ENCODE measurements at places on chromosomes 3 and 15. TPM values are rescaled to one million over a fixed set of nuclear protein-coding genes. Genes with fewer than 3 reads are reported as not detected.

MSL2 gene
- 71.6 TPM for total RNA-seq

GRCh38 chr15:38378161-38378560 is 75.8 kb upstream of the FAM98B start:
- no peaks in the 10 kb centered on the region for H3K4me1 ChIP-seq
- H3K4me3 ChIP-seq, result no peak overlapping the region
- no peak overlapping the region for H3K27ac ChIP-seq

GRCh38 chr3:7315037-7315436 is 454.1 kb downstream of the GRM7 start:
- H3K27me3 ChIP-seq, result no peaks in the 10 kb centered on the region
- H3K36me3 ChIP-seq, result no peaks in the 10 kb centered on the region
- no peak overlapping the region for H3K27ac ChIP-seq
- no peak for DNase-seq

DNA sequence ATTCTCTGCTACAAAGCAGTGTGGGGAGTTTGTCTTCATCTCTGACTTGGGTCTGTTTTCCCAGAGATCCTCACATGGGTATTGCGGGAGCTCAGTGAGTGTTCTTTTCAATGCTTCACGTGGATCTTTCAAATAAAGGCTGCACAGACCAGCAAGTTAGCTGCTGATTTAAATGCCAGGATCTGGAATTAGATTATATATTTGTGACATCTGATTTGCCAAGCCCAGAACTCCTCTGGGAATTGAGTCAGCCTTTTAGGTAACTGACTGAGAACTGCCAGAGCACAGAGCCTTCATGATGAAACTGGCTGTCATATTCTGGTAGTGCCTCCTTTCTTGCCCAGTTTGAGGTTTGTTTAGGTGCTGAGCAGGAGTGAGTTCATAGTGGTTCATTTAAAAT is 14.7 kb downstream of the EDEM1 start:
- peaks cover 84% of the 10 kb centered on the region for H3K4me1 ChIP-seq
- no peak for DNase-seq
- H3K4me3 ChIP-seq, result peak overlapping the region; percentile 18
- H3K36me3 ChIP-seq, result peaks cover 76% of the 10 kb centered on the region
- peak overlapping the region; percentile 79 for H3K27ac ChIP-seq

DNA sequence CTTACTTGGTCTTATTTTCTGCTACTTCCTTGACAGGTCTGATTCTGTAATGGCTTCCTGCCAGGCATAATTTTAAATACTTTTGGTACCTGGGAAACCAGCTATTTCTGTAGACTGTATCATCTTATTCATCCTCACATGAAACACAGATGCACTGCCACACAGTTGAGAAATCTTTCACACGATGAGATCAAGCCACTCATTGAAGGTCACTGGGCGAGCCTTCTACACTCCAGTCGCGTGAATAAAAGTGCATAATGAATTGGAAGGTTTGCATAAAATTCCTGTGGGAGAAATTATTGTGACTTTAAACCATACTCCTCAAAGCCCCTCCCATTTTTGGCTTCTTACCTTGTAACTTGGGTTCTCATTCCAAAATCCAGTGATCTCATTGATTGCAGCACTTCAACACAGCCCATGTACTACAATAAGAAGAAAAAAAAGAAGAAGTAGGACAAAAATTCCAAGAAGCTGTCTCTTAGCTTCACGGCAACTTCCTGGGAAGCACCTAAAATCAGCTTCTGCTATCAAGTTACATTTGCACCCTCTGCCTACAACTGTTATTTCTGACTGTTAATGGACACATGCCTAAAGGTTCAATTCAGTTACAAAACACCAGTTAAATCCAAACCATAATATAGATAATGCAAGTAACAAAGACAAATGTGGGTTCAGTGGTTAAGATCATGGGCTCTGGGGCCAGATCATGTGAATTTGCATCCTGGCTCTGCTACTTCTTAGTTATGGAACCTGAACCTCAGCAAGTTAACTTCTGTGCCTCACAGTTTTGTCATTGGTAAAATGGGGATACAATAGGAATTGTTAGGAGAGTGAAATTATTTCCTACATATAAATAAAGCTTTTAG is 39.0 kb downstream of the SHC4 start:
- peak overlapping the region; percentile 13 for H3K27ac ChIP-seq
- H3K27me3 ChIP-seq, result peaks cover 40% of the 10 kb centered on the region
- no peak for DNase-seq
- H3K4me1 ChIP-seq, result peaks cover 59% of the 10 kb centered on the region
- peak overlapping the region; percentile 2 for H3K4me3 ChIP-seq

DNA sequence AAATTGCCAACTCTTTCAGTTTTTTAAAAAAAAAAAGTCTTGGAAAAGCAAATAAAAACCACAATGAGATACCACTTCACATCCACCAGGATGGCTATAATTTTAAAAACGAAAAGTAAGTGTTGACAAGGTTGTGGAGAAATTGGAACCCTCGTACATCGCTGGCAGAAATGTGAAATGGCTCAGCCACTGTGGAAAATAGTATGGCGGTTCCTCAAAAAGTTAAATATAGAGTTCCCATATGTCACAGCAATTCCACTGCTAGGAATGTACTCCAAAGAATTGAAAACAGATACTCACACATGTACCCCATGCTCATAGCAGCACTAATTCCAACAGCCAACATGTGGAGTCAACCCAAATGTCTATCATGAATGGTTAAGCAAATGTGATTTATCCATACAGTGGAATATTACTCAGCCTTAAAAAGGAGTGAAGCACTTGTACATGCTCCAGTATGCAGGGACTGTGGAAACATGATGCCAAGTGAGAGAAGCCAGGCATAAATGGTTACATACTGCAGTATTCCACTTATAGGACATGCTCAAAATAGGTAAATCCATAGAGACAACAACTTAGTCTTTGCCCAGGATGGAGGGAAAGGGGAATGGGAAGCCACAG is 73.8 kb upstream of the PCSK6 start:
- H3K36me3 ChIP-seq, result no peaks in the 10 kb centered on the region
- H3K4me1 ChIP-seq, result no peaks in the 10 kb centered on the region
- no peak overlapping the region for H3K4me3 ChIP-seq
- H3K27ac ChIP-seq, result no peak overlapping the region
- H3K27me3 ChIP-seq, result peaks cover 30% of the 10 kb centered on the region

CPOX gene
- total RNA-seq, result 36.7 TPM

CEMIP gene
- 0.09 TPM for total RNA-seq

DNA sequence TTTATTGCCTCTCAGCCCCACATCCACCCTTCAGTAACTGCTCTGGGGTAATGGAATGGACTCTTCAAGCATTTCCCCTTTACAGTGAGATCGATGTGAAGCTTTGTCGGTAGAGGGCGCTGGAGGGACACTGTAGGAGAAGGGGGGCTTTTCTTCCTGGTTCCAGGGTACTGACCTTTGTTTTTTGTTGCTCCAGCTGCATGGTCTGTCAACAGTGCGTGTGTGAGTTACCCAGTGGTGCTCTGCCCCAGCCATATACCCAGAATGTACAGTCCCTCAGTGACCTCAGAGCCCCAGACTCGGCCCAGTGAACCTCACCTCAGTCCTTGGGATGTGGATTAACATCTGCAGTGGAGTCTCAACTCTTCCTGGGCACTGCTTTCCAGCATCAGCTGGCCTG is 180.3 kb upstream of the TSC22D2 start:
- H3K27ac ChIP-seq, result no peak overlapping the region
- no peak overlapping the region for H3K4me3 ChIP-seq
- H3K36me3 ChIP-seq, result no peaks in the 10 kb centered on the region
- DNase-seq, result peak; percentile 64
- peaks cover 40% of the 10 kb centered on the region for H3K27me3 ChIP-seq
- H3K4me1 ChIP-seq, result no peaks in the 10 kb centered on the region

GTF2A2 gene
- 118 TPM for total RNA-seq

DNA sequence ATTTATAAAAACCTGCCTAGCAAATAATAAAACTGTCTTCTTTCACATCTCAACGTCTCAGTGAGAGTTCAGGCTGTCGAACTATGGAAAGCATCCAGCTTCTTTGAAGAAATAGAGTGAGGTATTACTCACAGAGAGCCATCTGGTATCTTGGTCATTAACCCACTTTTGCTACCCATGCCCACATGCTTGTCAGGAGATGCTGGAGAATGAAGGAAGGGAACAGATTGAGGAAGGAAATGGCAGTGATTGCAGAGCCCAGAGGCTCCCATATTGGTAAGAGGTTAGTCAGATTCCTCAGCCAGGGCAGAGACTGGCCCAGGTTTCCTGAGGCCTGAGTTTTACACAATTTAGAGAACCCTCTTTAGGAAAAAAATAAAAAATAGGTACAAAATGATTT is 119.1 kb downstream of the B3GALNT1 start:
- H3K4me3 ChIP-seq, result no peak overlapping the region
- no peaks in the 10 kb centered on the region for H3K27me3 ChIP-seq
- peaks cover 3% of the 10 kb centered on the region for H3K36me3 ChIP-seq
- peaks cover 3% of the 10 kb centered on the region for H3K4me1 ChIP-seq
- no peak overlapping the region for H3K27ac ChIP-seq
- no peak for DNase-seq

DNA sequence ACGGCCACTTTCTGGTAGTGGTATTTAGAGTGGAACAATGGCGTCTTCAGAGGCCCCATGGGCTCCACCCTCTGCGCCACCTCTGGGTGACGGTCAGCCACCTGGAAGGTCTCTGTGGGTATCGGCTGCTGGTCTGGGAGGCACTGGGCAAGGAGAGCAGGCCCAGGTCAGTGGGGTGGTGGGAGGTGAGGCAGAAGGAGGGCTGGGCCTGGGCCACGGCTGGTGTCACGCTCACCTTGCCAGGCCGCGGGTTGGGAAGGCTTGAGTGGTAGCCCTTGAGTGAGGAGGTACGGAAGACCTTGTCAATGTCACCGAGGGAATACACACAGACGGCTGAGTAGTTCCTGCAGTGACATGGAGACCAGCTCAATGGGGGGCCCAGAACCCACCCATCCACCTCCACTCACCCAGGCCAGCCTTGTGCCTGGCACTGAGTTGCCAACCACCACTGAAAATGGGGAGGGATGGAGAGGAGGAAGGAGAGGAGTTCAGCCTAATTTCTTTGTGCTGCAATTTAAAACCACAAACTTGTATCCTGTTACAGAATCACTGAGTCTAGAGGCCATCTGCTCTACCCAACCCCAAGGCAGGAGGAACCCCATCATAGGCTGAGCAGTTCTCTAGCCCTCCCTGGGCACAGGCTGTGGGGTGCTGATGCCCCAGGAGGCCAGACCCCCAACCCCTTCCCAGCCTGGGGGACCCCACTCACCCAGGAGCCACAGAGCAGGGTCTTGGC is 19.0 kb downstream of the SEMA7A start:
- no peaks in the 10 kb centered on the region for H3K27me3 ChIP-seq
- peaks cover 6% of the 10 kb centered on the region for H3K36me3 ChIP-seq
- no peak overlapping the region for H3K27ac ChIP-seq
- no peak overlapping the region for H3K4me3 ChIP-seq
- no peak for DNase-seq
- peaks cover 37% of the 10 kb centered on the region for H3K4me1 ChIP-seq

DNA sequence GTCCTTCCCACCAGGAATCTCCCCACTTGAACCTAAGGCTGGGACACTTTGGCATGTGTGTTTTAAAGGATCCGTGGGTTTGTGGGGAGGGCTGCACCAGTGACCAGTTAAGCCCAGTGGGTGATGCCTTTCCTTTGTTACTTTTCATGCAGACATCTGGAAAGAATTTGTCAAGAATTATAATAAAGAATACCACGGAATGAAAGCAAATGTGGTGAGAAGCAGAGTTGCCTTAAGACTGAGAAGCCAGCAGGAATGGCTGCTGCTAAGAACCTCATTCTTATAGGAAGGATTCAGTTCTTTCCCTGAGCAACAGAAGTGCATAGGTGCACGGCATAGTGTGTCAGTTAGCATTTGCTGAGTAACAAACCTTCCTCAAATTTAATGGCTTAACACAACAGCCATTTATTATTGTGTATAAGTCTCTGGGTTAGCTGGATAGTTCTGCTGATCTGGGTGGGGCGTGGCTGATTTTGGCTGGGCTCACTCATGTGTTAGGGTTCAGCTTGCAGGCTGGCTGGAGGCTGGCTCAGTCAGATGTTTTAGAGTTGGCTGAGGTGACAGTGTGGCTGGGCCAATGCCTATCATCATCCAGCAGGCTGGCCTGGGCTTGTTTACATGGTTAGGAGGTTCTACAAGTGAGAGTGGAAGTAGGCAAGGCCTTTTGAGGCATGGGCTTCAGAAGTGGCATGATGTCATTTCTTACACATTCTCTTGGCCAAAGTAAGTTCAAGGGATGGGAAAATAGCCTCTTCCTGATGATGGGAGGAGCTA is 262.7 kb upstream of the CTDSPL start:
- no peak overlapping the region for H3K27ac ChIP-seq
- no peak for DNase-seq
- no peaks in the 10 kb centered on the region for H3K27me3 ChIP-seq
- no peak overlapping the region for H3K4me3 ChIP-seq
- H3K4me1 ChIP-seq, result no peaks in the 10 kb centered on the region
- H3K36me3 ChIP-seq, result no peaks in the 10 kb centered on the region

CPLX3 gene
- total RNA-seq, result 0.14 TPM

DNA sequence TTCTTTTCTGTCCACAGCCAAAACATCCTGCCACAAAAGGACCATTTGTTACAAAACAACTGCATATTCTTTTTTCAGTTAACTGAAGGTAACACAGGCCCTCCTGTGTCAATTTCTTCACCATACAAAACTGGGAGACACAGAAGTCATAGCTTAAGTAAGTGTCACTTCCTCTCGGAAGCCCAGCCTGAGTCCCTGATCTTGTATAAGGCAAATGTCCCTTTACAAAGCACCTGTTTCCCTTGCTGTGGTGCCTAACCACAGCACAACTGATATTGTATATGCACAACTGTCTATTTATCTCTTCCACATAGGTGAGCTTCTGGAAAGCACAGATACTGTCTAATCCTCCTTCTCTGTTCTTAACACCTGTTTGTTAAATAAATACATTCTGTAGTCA is 293.7 kb downstream of the FHIT start:
- no peak overlapping the region for H3K27ac ChIP-seq
- peaks cover 14% of the 10 kb centered on the region for H3K36me3 ChIP-seq
- DNase-seq, result no peak
- no peaks in the 10 kb centered on the region for H3K4me1 ChIP-seq

A4GNT gene
- not detected for total RNA-seq

- no peak overlapping the region for H3K4me3 ChIP-seq
- no peak for DNase-seq
- H3K4me1 ChIP-seq, result peaks cover 52% of the 10 kb centered on the region
- no peak overlapping the region for H3K27ac ChIP-seq
- no peaks in the 10 kb centered on the region for H3K36me3 ChIP-seq
These were observed 372.0 kb upstream of the ICE2 start for GRCh38 chr15:60850903-60851302.

DNA sequence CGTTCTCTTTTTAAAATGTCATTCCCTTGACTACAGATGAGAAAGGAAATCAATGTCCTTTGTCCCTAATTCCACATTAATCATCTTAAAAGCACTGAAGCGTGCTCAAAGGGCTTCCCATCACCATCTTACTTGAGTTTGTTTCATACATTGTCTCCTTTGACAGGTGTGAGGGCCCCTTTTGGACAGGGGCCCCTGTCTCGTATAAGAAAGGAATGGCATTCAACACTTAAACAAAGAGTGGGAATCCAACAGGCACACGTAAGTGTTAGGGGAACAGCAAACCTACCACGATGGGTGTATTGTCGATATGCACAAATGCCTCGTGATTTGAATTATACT is 5.0 kb downstream of the SSUH2 start:
- H3K27me3 ChIP-seq, result peaks cover 5% of the 10 kb centered on the region
- H3K4me1 ChIP-seq, result no peaks in the 10 kb centered on the region
- no peak for DNase-seq
- no peak overlapping the region for H3K4me3 ChIP-seq

Measured in activated T-cell treated with anti-CD3 and anti-CD28 coated beads, Interleukin-2, amount 50 U/mL, for 72 hours (primary cell).